Activated CD4-positive, alpha-beta T cell treated with anti-CD3 and anti-CD28 coated beads for 24 hours (primary cell): ENCODE measurements at places on chromosomes 2 and 18.

GRCh38 chr2:192390401-192390800 is 195.7 kb upstream of the TMEFF2 start:
- no peak for DNase-seq

GRCh38 chr18:48891721-48892120 is 59.0 kb downstream of the SMAD7 start:
- no peak for DNase-seq

DNA sequence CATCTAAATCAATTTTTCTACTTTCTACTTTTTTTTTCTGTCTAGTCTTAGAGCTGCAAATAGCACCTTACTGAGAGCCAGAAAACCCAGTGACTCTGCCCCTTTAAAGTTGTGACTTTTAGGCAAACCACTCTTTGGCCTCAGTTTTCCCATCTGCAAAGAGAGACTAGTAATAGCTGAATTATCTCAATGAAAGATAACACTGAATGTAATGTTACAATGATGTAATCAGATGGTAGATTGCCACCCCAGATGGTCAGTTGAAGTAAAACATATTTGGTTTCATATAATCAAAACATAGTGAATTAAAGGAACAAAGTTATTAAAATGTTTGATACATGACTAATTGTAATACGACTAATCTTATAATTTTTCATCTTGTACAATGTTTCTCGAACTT is 5.0 kb upstream of the APCDD1 start:
- no peak for DNase-seq

GRCh38 chr2:45191976-45192375 is 182.7 kb upstream of the SIX2 start:
- no peak for DNase-seq

- DNase-seq: peak; percentile 23
Observed at GRCh38 chr2:240997856-240998705, at the start of gene SNED1. TSS of gene SNED1 (plus strand) at chr2:240998618. CDS start at chr2:240998838, 220 bp downstream.

GRCh38 chr2:168343586-168343985 is 96.2 kb upstream of the STK39 start:
- DNase-seq: no peak

- DNase-seq: no peak
Observed at GRCh38 chr2:128380061-128380889, 61.6 kb upstream of the HS6ST1 start.

DNA sequence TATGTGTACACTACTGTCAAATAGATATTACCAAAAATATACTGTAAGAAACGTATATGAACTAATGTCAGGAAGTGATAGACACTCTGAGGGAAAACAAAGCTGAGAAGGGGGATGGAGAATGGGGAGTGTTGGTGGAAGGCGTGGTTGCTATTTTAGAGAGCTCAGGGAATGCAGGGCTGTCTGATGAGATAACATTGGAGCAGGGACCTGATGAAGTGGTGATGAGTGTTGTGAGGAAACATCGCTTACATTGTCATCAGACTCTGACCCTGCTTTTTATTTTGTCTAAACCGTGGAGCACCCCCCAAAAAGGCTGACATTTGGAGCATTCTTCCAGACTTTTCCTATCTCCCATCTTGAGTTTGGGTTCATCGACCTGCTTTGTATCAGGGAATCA is 194.7 kb downstream of the LTBP1 start:
- no peak for DNase-seq

DNA sequence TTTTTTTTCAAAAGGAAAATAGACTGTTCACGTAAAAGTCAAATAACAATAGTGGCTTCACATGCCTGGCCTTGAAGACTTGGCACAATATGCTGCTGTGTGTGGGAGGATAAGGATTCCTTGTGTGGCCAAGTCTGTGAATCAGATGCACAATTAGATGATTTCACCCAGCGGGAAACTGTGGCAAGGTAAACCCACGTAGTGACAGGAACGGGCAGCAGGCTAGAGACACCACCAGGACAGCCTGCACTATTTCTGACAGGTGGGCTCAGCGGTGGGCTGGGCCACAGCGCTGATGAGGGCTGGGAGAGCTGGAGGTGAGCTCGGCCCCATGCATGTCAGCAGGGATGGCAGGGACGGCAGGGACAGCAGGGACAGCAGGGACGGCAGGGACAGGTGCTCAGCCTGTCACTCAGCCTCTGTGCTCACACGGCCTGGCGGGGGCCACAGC is 21.6 kb downstream of the SNORC start:
- DNase-seq: no peak

DNA sequence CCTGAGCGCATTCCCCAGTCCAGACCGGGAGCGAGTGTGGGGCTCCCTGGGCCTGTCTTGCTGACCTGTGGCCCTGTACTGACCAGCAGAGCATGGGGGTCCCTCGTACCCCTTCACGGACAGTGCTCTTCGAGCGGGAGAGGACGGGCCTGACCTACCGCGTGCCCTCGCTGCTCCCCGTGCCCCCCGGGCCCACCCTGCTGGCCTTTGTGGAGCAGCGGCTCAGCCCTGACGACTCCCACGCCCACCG is 5.3 kb downstream of the NEU4 start:
- no peak for DNase-seq

DNA sequence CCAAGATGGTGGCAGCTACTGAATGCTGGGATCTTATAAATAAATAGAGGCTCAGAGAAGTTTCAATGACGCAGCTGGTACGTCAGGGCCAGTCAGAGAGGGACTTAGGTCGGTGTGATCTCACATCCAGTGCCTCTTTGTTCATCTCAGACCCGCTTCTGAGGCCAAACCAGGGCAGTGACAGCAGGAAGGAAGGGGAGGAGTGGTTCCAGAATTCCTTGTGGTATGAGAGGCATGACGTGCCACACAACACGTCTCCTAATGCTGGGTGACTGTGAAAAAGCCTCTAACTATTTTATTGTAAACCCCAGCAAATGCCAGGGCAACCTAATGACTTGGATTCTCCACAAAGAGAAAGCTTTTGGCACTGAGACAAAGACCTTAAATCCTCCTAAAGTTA is 423.3 kb downstream of the LPIN1 start:
- DNase-seq: no peak

- DNase-seq: no peak
Observed at GRCh38 chr2:137837830-137838229, 126.4 kb upstream of the HNMT start.

DNA sequence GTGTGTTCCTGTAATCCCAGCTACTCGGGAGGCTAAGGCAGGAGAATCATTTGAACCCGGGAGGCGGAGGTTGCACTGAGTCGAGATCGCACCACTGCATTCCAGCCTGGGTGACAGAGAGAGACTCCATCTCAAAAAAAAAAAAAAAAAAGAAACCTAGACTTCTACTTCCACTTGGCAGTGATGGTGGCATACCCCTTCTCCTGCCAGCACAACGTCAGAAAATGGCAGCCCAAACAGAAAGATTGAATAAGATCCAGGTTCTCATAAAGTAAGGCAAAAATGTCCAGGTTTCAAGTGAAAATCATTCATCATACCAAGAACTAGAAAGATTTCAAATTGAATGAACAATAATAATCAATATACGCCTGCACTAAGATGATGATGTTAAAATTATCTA is 15.4 kb upstream of the ESPNL start:
- DNase-seq: no peak

- no peak for DNase-seq
Observed at GRCh38 chr2:207873794-207874193, 104.1 kb upstream of the FZD5 start.

DNA sequence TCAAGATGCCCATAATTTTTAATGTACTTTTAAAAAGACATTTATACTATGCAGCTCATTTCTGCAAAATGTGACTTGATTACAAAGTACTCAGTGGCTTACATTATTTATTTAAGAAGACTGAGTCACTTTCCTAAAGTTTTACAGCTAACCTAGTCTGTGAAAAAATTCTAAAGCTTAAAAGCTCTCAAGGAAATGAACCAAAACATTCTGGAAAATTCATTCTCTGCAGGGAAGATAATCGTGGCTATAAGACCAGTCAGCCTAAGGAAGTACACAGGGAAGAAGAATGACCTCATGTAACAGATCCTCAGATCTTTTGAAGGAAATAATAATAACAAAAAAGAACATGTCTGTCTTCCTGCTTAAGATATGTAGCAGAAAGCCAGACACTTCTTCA is 232.1 kb upstream of the STK17B start:
- DNase-seq: no peak

GRCh38 chr18:75472396-75472795 is 44.9 kb upstream of the SMIM21 start:
- DNase-seq: no peak

- no peak for DNase-seq
Observed at GRCh38 chr2:10161206-10161931, 38.8 kb downstream of the RRM2 start.

DNA sequence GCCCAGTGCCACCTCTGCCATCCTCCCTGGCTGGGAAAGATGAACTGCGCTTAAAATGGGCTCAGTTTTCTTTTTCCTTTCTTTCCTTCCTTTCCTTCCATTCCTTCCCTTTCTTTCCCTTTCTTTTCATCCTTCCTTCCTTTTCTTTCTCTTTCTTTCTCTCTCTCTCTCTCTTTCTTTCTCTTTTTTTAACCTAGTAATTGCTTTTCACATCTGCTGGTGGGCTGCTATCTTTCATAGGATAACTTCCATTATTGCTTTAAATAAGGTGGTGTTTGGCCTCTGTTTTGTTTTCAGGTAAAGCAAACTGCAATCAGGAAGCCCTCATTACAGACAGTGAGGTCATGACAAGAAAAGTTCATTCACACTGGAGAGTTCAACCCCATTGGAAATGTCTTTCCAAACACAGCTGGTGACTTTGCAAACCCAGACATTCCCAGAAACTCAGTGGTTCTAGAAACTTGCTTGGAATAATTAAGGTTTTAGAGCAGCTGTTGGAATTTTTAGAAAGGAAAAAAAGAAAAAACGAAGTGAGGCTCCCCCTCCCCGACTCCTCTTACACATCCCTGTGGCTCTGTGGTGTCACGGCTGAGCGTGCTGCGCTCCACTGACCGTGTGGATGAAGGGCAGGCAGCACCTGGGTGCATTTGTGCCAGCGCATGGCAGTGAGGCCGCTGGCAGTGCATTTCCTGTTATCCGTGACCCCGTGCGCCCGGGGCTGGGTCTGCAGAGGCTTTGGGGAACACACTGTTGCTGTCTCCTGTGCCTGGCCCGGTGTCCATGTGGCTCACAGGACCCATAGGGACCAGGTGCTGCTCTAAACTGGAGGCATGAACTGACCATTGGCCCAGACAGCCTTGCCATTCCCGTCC is 76.9 kb downstream of the MBP start:
- DNase-seq: no peak

DNA sequence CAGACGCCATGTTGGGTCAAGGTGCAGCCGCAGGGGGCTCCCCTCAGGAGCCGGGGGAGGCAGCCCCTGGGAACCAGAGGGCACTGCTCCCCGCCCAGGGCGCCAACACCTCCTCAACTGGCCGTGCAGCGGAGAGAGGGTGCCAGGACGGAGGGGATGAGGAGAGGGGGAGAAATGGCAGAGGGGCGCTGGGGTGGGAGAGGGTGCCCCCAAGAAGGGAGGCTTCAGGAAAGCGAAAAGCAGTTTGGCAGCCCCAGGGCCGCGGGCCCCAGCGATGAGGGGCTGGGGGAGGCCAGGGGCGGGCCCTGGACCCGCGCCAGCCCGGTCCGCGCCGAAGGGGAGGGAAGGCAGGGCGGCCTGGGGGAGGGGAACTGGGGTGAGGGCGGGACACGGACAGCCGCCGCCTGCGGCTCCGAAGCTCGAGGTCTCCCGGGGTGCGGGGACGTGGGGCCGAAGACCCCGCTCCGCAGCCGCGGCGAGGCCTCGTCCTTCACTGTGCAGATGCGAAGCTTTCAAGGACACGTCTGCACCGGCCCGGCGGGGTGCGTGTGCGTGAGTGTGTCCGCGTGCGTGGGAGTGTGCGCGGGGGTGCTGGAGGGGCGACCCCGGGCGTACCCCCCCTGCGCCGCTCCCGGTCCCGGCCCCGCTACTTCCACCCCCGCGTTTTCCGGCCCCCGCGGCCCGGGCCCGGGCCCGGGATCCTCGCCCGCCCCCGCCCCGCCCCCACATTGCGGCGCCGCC is 1.4 kb downstream of the DNMT3A start:
- DNase-seq: no peak

GRCh38 chr2:138421971-138422335 is 79.6 kb upstream of the SPOPL start:
- no peak for DNase-seq

DNA sequence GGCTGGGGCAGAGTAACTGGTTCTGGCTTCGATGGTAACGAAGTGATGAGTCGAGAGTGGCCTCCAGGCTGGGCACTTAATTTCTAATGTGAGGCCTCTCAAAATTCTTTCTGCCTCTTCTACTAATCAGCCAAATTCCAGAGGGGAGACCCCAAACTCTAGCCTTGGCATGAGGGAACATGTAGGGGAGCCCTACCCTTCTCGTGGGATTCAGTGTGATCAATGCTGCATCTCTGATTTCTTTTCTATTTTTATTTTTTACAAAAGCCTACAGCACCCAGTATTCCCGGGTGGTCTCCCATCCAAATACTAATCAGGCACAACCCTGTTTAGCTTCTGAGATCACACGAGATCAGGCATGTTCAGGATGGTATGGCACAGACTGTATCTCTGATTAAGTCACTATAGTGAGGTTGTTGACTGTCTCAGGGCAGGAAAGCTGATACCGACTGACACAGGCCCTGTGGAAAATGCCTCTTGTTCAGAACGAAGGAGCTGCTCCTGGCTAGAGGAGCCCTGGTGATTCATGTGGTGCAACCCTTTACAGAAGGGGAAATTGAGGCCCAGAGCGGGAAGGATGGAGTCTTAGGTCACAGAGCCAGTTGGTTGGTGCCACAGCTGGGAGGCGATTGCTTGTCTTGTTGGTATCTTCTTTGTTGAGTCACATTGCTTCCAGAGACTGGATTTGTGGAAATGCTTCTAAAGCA is 126.3 kb upstream of the HS6ST1 start:
- no peak for DNase-seq

DNA sequence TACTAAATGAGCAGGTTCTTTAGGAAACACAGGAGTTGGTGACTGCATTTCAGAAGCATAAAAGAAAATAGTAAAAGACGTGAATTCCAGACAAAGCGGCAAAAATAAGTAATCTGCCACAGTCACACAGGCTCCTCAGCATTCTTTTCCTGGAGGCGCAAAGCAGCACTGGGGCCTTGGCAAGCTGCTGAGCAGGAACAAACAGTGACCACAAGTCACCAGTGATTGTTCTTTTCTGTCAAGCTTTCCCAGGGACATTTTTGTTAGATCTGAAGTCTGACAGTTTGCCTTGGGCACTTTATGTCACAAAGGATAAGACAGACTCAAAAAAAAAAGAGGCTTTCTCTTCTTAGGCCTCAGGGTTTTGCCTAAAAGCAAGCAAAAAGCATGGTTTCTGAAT is 216.2 kb downstream of the CDH20 start:
- DNase-seq: no peak

DNA sequence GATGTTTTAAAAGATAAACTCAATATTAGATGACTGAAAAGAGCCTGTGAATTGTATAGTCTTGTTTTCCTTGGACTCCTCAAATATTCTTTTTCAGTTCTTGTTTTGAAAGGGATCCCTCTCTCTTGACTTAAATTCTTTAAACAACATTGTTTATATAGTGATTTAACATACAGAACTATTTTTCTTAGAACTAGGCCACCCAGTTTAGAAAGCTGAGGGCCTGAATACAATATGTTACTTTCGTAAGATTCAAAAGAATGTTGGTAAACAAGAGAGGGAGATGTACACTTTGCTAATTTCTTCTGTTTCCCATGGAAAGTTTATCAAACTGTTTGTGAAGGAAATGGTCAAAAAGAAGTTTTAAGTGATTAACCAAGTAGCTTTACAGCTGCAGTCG is 5.5 kb upstream of the TSPYL6 start:
- no peak for DNase-seq

- no peak for DNase-seq
Observed at GRCh38 chr2:107136733-107137132, 250.8 kb upstream of the ST6GAL2 start.
